ENCODE measurements at places on chromosomes 11 and 22. TPM values are rescaled to one million over a fixed set of nuclear protein-coding genes. Genes with fewer than 3 reads are reported as not detected.

The E2F8 gene
- total RNA-seq = 26.1 TPM

The PPM1F gene
- total RNA-seq = 17.3 TPM

The SHISA8 gene
- total RNA-seq = 2.8 TPM

The INS gene
- not detected for total RNA-seq

The LDHAL6A gene
- total RNA-seq = not detected

The TECTA gene
- 0.32 TPM for total RNA-seq

The ANO5 gene
- total RNA-seq = 0.22 TPM

The MS4A15 gene
- total RNA-seq = not detected

The TMEM218 gene
- total RNA-seq = 11.3 TPM

The RAB39A gene
- 2.5 TPM for total RNA-seq

The UPB1 gene
- total RNA-seq = not detected

The CSTF3 gene
- 20.6 TPM for total RNA-seq

The TXNRD2 gene
- 21.4 TPM for total RNA-seq

The TBX10 gene
- not detected for total RNA-seq

The TRIM29 gene
- not detected for total RNA-seq

The UBQLNL gene
- not detected for total RNA-seq

The PRR33 gene
- not detected for total RNA-seq

The KCNQ1OT1 gene
- total RNA-seq = 0.24 TPM

The FGF19 gene
- not detected for total RNA-seq

The ASCL2 gene
- total RNA-seq = 5.1 TPM

The MISFA gene
- 4.9 TPM for total RNA-seq

The TOM1 gene
- 21.5 TPM for total RNA-seq

The DUSP18 gene
- 9.7 TPM for total RNA-seq

The CTTN gene
- 8.7 TPM for total RNA-seq

The SYT8 gene
- total RNA-seq = not detected

The P2RY2 gene
- not detected for total RNA-seq

The PDGFD gene
- total RNA-seq = not detected

The TBX1 gene
- not detected for total RNA-seq

The GGTLC3 gene
- not detected for total RNA-seq

The RFPL2 gene
- total RNA-seq = 0.30 TPM

The SLC22A25 gene
- not detected for total RNA-seq

The APIP gene
- 19.5 TPM for total RNA-seq

The POU2AF1 gene
- total RNA-seq = 6.4 TPM

The CSNK2A3 gene
- total RNA-seq = 0.85 TPM

The BTBD18 gene
- not detected for total RNA-seq

The GSTT2B gene
- 0.37 TPM for total RNA-seq

The MS4A12 gene
- total RNA-seq = not detected

The NXPE2 gene
- total RNA-seq = not detected

The RTN4R gene
- total RNA-seq = 1.4 TPM

The OR56A1 gene
- total RNA-seq = not detected

All from activated T-helper 17 cell treated with anti-CD3 and anti-CD28 coated beads, Interleukin-2, amount 50 U/mL, for 72 hours (primary cell).